ENCODE measurements at places on chromosomes 2 and 18.
A peak's percentile ranks its signal among the peaks of the same experiment; 100 is the strongest.

DNA sequence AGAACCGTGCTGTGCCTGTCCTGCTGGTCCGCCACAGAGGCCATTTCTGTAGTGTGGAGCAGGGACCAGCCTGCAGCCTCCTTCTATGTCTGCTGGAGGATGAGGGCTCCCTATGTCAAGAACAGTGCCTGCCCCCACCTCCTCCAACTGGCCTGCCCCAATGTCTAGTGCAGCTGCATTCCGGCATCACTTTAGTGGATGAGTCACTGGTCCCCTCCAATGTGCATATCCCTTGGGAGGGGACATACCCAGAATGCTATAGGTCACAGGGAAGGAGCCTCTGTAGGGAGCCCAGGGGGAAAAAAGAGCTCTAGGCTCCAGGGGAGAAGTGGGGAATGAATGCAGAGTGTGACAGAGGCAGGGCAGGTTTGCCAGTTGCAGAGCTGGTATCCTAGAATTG lies 219.6 kb downstream of the CELF4 start:
- H3K27ac ChIP-seq: no peak overlapping the region
- no peaks in the 10 kb centered on the region for H3K4me1 ChIP-seq

DNA sequence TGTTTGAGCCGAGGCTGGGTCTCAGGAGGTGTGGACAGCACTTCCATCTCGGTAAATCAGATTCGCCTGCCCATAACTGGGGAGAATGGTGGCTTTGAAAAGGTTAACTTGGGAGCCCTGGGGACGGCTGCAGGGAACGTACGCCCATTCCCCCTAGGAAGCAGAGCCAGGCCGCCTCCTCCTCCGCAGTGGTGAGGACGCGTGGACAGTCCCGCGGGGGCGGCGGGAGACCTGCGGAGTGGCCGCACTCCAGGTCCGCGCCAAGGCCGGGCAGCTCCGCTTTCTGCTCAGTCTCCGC lies 845 bp upstream of the MYCN start:
- peak overlapping the region; percentile 51 for H3K4me3 ChIP-seq
- H3K27ac ChIP-seq: no peak overlapping the region
- DNase-seq: peak; percentile 61
- no peaks in the 10 kb centered on the region for H3K36me3 ChIP-seq
- peaks cover 74% of the 10 kb centered on the region for H3K27me3 ChIP-seq

- H3K27me3 ChIP-seq: no peaks in the 10 kb centered on the region
- no peak for DNase-seq
- no peak overlapping the region for H3K27ac ChIP-seq
- no peaks in the 10 kb centered on the region for H3K36me3 ChIP-seq
- H3K4me3 ChIP-seq: no peak overlapping the region
Measured at GRCh38 chr2:51667679-51668078, 635.7 kb upstream of the NRXN1 start.

DNA sequence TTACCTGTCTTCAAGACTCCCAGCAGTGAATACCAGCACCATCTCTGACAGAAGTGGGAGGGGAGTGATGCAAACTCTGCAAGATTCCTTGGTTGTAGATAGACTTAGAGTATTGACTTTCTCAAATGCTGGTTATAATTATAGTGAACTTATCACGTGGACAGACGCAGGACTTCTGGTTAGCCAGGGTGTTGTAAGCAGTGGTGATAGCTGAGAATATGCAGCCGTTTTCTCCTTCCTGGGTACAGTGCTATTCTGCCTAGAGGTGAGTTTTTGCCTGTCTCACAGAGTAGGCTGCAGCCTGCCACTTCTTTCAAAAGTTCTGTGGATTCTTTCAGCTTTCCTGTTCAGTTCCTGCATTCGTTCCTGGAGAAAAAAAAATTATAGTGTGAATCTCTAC lies 733 bp upstream of the CXCR2 start:
- H3K27me3 ChIP-seq: peaks cover 38% of the 10 kb centered on the region
- no peaks in the 10 kb centered on the region for H3K36me3 ChIP-seq
- peaks cover 9% of the 10 kb centered on the region for H3K4me1 ChIP-seq
- H3K4me3 ChIP-seq: no peak overlapping the region
- no peak for DNase-seq

- peaks cover 57% of the 10 kb centered on the region for H3K4me1 ChIP-seq
- no peak overlapping the region for H3K27ac ChIP-seq
- no peak for DNase-seq
- H3K27me3 ChIP-seq: no peaks in the 10 kb centered on the region
- no peak overlapping the region for H3K4me3 ChIP-seq
Measured at GRCh38 chr18:13470516-13471197, 252.1 kb downstream of the LDLRAD4 start.

DNA sequence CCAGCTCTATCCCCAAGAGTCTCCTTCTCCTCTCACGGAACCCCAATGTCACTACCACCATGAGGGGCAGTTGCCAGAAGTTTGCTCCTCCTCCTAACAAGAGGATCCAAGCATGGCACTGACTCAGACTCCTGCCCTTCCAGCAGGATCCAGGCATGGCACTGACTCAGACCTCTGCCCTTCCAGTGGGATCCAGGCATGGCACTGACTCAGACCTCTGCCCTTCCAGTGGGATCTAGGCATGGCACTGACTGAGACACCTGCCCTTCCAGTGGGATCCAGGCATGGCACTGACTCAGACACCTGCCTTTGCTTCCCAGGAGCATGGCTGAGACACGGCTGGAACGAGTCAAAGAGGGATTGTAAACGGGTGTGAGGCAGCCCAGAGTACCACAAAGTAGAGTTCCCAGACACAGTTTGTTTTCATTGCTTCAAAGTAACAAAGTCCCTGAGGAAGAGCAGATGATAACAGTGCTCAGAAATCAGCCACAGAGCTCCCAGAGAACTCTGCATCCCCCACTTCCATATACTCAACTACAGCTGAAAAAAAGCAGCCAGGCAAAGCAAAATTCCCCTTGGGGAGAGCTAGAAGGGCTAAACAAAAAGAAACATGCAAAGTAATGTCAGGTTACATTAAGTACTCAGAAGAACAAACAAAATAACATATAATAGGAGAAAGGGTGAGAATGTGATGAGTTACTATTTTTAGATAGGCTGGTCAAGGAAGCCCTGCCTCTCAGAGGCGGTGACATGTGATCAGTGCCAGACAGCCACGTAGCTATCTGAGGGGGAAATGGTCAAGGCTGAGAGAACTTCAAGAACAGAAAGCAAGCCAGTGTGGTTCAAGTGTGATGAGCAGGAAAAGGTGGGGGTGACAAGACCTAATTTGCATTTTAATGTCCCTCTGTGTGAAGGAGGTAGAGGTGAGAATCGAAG lies 3.0 kb downstream of the BUB1 start:
- peaks cover 49% of the 10 kb centered on the region for H3K4me1 ChIP-seq
- H3K27ac ChIP-seq: peak overlapping the region; percentile 89
- no peak for DNase-seq
- H3K36me3 ChIP-seq: peaks cover 34% of the 10 kb centered on the region
- peaks cover 8% of the 10 kb centered on the region for H3K27me3 ChIP-seq

DNA sequence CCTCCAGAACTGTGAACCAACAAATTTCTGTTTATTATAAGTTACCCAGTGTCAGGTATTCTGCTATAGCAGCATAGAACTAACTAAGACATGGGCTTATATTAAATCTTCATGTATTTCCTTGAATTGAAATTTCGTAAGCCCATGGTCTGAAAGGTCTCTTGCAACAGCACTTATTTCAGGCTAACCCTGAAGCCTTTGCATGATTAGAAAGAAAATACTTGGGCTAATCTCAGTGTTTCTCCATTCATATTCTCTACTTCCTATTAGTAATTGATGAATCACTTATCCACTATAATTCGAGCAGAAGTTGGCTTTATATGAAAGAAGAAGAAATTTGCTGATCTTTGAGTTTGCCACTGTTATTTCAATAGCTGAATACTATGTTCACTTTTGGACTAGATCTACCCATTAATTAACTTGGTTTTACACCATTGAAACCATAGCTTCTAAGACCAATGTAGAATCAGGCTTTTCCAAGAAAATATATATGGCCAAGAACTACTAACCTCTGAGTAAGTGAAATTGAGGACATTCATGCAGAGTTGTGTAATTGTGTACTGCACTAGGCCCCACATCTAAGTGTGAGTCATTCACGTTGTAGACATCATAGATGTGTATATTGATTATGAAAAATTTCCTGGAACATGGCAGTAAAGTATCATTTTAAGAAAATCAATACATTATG lies 731.6 kb downstream of the SOCS6 start:
- no peaks in the 10 kb centered on the region for H3K4me1 ChIP-seq
- no peaks in the 10 kb centered on the region for H3K27me3 ChIP-seq
- H3K36me3 ChIP-seq: no peaks in the 10 kb centered on the region
- H3K27ac ChIP-seq: no peak overlapping the region
- no peak for DNase-seq

- DNase-seq: no peak
- H3K4me3 ChIP-seq: no peak overlapping the region
- H3K27me3 ChIP-seq: no peaks in the 10 kb centered on the region
- H3K27ac ChIP-seq: no peak overlapping the region
- peaks cover 56% of the 10 kb centered on the region for H3K36me3 ChIP-seq
- H3K4me1 ChIP-seq: peaks cover 60% of the 10 kb centered on the region
Measured at GRCh38 chr18:23578891-23579653, 7.2 kb downstream of the NPC1 start.

DNA sequence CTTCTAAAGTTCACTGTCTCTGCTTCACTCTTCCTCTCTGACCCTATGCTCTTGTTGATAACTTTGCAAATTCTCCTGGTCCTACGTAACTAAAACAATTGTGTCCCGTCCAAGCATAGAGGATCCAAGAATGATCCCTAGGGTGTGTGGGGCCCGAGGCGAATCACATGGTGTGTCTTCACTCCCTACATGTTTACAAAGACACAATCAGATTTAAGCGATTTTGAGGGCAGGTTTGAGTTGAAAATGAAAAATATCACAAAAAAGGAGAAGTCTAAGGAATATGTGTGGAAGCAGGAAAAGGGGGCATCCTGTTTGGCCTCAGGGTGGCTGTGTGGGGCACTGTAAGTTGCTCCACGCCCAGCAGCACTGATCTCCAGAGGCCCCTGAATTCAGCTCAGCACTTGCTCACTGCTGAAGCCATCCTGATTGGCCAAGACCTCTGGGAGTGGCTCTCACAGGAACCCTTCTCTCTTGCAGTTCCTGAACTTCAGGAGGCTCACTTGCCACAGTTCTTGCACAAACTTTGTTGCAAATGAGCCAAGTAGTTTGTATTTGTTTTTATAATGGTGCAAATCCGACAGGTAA lies 363.6 kb downstream of the ZNF521 start:
- no peak overlapping the region for H3K4me3 ChIP-seq
- no peaks in the 10 kb centered on the region for H3K4me1 ChIP-seq
- no peak for DNase-seq
- no peaks in the 10 kb centered on the region for H3K36me3 ChIP-seq
- no peak overlapping the region for H3K27ac ChIP-seq
